Activated naive CD8-positive, alpha-beta T cell treated with anti-CD3 and anti-CD28 coated beads, Interleukin-2, amount 10 ng/mL, durations not matched to agents 7 days and 5 days (primary cell): ENCODE measurements at places on chromosomes 7 and 10. TPM values are rescaled to one million over a fixed set of nuclear protein-coding genes. Genes with fewer than 3 reads are reported as not detected.
A peak's percentile ranks its signal among the peaks of the same experiment; 100 is the strongest.

Gene ACTA2
- 13.8 TPM for total RNA-seq

Gene TCERG1L
- total RNA-seq: 0.36 TPM

Gene GRID2IP
- 0.28 TPM for total RNA-seq

DNA sequence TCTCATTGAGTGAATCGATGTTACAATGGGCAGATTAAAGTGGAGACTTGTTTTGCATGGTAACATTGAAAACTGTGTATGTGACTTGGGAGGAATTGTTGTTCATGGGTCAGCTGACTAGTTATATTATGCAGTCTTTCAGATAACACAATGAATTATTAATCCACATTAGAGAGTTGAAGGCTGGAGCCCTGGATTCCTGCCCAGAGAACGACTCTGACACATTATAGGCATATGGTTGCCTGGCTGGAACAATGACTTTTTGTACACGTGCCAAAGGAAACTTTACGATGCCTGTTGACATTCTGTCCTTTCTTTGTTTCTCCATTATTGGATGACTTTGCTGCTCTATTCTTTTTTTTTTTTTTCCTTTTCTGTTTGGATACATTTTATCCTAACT, 52.3 kb upstream of the TMEM229A start:
- no peak overlapping the region for H3K27ac ChIP-seq
- DNase-seq: no peak
- no peak overlapping the region for H3K4me3 ChIP-seq

DNA sequence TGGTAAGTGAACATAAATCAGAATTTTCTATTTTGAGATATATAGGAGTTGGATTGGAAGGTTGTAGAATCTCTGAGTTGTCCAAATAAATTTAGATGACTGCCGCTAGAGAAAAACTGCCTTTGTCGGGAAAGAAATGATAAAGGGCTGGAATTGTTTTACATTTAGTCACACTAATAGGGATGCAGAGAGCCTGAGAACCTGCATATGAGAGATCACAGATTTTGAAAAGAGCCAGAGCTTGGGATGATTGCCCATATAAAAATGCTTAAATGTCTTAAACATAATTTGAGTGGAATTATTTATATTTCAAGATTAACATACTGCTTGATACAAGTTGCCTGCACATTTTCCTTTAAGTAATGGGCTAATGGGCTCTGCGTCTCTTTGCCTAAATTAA, 660.5 kb downstream of the NRG3 start:
- DNase-seq: no peak
- no peak overlapping the region for H3K27ac ChIP-seq
- H3K4me3 ChIP-seq: no peak overlapping the region
- H3K27me3 ChIP-seq: no peaks in the 10 kb centered on the region

DNA sequence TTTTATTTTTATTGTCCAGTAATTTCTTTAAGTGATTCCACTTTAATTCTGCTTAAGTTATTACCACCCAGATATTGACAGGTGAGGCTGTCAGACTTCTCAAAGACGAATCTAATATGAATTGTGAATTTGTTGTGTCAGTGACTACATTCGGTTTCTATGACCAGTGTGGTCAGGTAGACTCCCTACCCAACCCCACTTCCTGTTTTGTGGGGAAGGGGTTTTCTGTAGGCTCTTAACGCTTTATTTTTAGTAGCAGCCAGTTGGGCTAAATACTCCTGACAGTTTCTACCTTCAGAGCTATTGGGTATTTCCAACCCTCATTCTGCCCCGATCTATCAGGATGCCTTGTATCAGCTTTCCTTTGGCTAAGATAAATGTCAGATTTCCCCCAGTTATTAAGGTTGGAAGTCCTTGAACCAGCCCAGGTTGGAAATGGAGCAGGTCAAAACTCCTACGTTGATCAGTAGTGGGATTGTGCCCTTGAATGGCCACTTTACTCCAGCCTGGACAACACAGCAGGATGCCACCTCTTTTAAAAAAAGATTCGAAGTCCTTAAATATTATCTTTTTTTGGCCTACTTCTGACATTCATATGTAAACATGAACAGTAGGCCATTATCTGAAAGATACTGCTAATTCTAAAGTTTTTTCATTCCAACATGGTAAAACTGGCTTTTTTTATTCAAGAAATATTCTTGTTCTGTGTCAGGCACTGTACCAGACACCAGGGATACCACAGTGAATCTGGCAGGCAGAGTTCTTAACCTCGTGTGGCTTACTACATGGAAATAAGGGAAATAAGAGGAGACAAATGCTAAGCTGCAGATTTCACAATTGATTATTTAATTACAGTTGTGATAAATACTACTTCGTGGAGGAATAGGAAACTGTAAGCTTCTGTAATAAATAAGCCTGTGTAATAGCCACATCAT, 133.3 kb upstream of the SAMD8 start:
- no peaks in the 10 kb centered on the region for H3K27me3 ChIP-seq
- H3K27ac ChIP-seq: peak overlapping the region; percentile 73
- H3K36me3 ChIP-seq: peaks cover 45% of the 10 kb centered on the region
- peaks cover 40% of the 10 kb centered on the region for H3K4me1 ChIP-seq

- H3K4me1 ChIP-seq: no peaks in the 10 kb centered on the region
- H3K36me3 ChIP-seq: peaks cover 11% of the 10 kb centered on the region
- no peak for DNase-seq
- H3K4me3 ChIP-seq: no peak overlapping the region
- no peaks in the 10 kb centered on the region for H3K27me3 ChIP-seq
Measured at GRCh38 chr10:112739592-112740353, 210.3 kb upstream of the TCF7L2 start.

- no peak overlapping the region for H3K27ac ChIP-seq
- H3K4me1 ChIP-seq: peaks cover 13% of the 10 kb centered on the region
- DNase-seq: no peak
- H3K27me3 ChIP-seq: peaks cover 43% of the 10 kb centered on the region
Measured at GRCh38 chr10:91919651-91920050, 3.9 kb upstream of the BTAF1 start.

GRCh38 chr7:115965796-115966475, 64.6 kb downstream of the TFEC start:
- H3K4me1 ChIP-seq: peaks cover 3% of the 10 kb centered on the region
- H3K27ac ChIP-seq: no peak overlapping the region
- H3K36me3 ChIP-seq: no peaks in the 10 kb centered on the region
- DNase-seq: no peak

DNA sequence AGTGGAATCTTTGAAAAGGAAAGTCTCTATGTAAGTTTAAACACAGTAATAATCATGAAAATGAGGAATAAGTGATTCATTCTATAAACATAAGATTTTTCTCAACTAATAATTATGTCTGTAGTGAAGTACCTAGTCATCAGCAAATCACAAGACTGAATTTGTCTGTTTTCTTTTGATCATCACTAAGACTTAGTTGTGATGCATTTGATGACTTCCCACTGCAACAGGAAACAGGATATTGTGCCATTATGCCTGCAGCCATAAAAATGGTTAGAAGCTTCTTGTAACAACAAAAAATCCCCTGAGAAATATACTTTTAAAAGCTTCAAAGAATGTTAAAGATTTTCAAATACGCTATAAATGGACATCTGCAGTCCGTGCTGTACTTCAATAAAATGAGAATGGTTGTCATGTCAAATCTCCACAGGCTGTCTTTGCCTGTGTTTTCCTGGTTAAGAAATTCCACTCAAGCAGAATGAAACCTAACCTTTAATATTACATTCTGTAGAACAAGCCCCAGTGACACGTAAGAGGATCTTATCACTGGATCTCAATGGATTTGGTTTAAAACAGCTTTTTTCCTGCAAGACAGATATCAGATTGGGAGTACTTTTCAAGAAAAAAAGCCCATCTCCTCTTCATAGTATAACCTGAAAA, 1262.3 kb upstream of the PHF14 start:
- no peak overlapping the region for H3K4me3 ChIP-seq
- no peaks in the 10 kb centered on the region for H3K36me3 ChIP-seq
- no peaks in the 10 kb centered on the region for H3K4me1 ChIP-seq
- DNase-seq: no peak
- no peaks in the 10 kb centered on the region for H3K27me3 ChIP-seq

GRCh38 chr7:31443457-31443856, 70.4 kb upstream of the ITPRID1 start:
- H3K27ac ChIP-seq: no peak overlapping the region
- H3K27me3 ChIP-seq: no peaks in the 10 kb centered on the region
- DNase-seq: no peak
- H3K4me1 ChIP-seq: no peaks in the 10 kb centered on the region
- H3K36me3 ChIP-seq: no peaks in the 10 kb centered on the region
- H3K4me3 ChIP-seq: no peak overlapping the region

DNA sequence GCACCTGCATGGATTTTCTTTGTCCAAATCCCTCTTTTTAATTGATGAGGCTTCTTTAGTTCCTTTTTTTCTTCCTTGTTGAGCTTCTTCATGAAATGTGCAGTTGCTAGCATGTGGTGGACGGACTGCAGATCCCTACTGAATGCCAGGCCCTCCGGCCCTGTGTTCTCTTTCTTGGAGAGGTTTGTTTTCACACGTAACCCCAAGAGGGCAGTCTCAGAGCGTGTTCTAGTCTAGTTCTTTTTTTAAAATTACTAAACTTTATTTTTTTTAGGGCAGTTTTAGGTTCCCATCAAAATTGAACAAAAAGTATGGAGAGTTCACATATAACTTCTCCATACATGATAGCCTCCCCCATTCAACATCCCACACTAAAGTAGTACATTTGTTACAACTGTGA, 190.0 kb downstream of the CFTR start:
- no peaks in the 10 kb centered on the region for H3K27me3 ChIP-seq
- no peak for DNase-seq

DNA sequence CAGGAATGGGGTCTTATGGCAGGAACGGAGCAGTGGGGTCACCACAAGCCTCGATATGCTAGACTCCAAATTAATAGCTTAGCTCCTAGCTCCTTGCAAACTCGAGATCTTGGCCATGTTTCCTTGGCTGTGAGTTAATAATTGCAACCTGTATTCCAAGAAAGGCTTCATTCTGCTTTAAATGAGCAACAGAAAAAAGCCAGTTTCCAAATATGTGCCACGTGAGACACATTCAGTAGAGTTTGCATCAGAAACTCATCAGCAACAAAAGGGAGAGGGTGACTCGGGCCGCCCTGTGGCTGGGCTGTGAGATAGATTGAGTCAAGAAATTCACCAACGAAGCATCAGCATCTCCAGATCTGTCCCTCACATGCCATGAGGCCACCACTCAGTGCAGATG, 112.0 kb downstream of the NPTX2 start:
- H3K4me1 ChIP-seq: no peaks in the 10 kb centered on the region
- H3K4me3 ChIP-seq: no peak overlapping the region
- no peaks in the 10 kb centered on the region for H3K36me3 ChIP-seq
- no peak for DNase-seq
- no peak overlapping the region for H3K27ac ChIP-seq
- no peaks in the 10 kb centered on the region for H3K27me3 ChIP-seq

GRCh38 chr7:26858241-26858715, 6.1 kb downstream of the SKAP2 start:
- H3K36me3 ChIP-seq: peaks cover 1% of the 10 kb centered on the region
- H3K4me1 ChIP-seq: peaks cover 9% of the 10 kb centered on the region
- no peak overlapping the region for H3K27ac ChIP-seq

DNA sequence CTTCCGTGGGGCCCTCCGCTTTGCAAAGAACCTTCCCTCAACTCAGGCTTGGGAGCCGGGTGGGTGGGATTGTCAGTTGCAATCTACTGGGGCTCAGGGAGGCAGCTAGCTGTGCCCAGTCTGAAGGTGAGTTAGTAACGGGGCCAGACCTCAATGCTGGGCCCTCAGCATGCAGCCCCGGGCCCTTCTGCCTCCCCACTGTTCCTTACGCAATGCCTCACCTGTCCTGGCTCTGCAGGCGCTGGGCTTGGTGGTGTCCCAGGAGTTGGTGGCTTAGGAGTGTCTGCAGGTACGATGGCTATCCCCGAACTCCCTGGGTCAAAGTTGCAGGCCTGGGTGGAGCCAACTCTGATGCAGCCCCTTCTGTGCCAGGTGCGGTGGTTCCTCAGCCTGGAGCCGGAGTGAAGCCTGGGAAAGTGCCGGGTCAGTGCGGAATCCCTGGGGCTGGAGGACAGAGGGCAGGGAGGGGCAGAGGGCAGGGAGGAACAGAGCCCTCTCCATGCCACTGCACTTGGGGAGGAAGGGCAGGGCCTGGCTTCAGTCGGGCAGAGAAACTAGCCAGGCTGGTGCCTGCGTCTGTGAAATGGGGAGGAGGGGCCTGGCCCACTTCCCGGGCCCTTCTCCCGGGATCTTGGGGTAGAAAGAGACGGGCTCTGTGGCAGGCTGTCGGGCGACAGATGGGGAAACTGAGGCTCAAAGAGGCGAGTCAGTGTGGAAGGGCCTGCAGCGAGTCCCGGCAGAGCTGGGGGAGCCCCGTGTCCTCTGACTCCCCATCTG, 15.0 kb downstream of the ELN start:
- no peak for DNase-seq
- no peaks in the 10 kb centered on the region for H3K4me1 ChIP-seq
- H3K4me3 ChIP-seq: no peak overlapping the region
- no peaks in the 10 kb centered on the region for H3K36me3 ChIP-seq

- H3K27me3 ChIP-seq: no peaks in the 10 kb centered on the region
- no peak overlapping the region for H3K4me3 ChIP-seq
- H3K27ac ChIP-seq: no peak overlapping the region
- H3K4me1 ChIP-seq: no peaks in the 10 kb centered on the region
- no peak for DNase-seq
Measured at GRCh38 chr10:10830293-10830986, 187.2 kb upstream of the CELF2 start.

GRCh38 chr10:3066317-3067117, 831 bp upstream of the PFKP start:
- peak overlapping the region; percentile 81 for H3K4me3 ChIP-seq
- H3K4me1 ChIP-seq: peaks cover 16% of the 10 kb centered on the region
- H3K36me3 ChIP-seq: peaks cover 15% of the 10 kb centered on the region
- H3K27me3 ChIP-seq: peaks cover 19% of the 10 kb centered on the region
- DNase-seq: no peak

DNA sequence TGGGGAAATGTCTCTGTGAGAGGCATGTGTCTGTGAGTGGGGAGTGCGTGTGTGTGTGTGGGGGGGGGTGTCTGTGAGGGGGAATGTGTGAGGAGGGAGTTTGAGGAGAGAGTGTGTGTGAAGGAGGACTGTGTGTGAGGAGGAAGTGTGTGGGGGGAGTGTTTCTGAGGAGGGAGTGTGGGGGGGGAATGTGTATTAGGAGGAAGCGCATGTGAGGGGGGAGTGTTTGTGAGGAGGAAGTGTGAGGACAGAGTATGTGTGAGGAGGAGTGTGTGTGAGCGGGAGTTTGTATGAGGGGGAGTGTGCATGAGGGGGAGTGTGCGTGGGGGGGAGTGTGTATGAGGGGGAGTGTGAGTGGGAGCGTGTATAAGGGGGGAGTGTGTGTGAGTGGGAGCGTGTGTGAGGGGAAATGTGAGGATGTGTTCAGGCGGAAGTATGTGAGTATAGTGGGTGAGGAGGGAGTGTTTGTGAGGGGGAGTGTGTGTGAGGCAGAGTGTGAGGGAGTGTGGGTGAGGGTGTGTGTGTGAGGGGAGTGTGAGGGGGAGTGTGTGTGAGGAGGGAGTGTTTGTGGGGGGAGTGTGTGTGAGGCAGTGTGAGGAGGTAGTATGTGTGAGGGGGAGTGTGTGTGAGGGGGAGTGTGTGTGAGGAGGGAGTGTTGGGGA, 21.8 kb upstream of the PTPRN2 start:
- no peak overlapping the region for H3K27ac ChIP-seq
- peaks cover 14% of the 10 kb centered on the region for H3K4me1 ChIP-seq
- no peaks in the 10 kb centered on the region for H3K27me3 ChIP-seq
- H3K36me3 ChIP-seq: peaks cover 24% of the 10 kb centered on the region

GRCh38 chr7:108301387-108301786, 154.8 kb downstream of the NRCAM start:
- H3K4me1 ChIP-seq: no peaks in the 10 kb centered on the region
- H3K27ac ChIP-seq: no peak overlapping the region
- H3K4me3 ChIP-seq: no peak overlapping the region
- no peak for DNase-seq
- H3K27me3 ChIP-seq: no peaks in the 10 kb centered on the region
